ENCODE measurements at places on chromosomes 5 and 9.

DNA sequence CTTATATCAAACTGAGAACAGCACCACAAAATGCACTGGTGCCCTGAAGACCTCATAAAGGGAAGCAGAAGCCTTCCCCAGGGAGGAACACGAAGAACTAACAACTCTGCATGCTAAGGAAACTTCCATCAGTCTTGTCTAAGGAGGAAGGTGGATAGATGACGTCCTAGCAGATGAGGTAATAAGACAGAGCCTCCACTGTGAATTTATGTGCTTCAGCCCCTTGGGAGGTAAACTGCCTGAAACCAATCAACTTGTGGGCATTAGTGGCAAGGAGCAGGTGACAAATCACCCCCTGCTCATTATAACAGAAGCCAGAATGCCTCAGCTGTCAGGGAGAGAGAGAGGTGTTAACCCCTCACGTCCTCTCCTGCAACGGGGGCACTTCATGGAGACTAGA lies 48.9 kb upstream of the SPIN1 start:
- DNase-seq: no peak

- DNase-seq: no peak
These were observed 411.5 kb downstream of the PLK2 start for GRCh38 chr5:58048185-58048925.

- DNase-seq: no peak
These were observed 21.8 kb downstream of the PCDHAC2 start for GRCh38 chr5:140988100-140988499.

DNA sequence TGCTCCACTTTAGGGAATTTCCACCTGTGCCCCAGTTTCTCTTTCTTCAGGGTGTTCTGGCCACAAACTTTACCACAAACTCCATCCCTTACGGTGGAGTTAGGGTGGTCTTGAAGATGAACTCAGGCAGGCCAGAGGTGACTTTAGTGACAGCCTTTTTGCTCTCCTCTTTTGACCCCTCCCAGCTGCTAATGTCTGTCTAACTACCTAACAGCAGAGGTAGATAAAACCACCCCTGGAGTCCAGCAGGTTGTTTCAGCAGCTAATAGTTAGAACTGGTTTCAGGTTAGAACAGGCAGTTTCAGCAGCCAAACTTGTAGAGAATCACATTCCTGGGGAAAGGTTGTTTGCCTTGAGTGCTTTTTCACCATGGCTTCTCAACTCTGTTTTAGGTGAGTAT lies 971.3 kb upstream of the CDH18 start:
- DNase-seq: no peak

DNA sequence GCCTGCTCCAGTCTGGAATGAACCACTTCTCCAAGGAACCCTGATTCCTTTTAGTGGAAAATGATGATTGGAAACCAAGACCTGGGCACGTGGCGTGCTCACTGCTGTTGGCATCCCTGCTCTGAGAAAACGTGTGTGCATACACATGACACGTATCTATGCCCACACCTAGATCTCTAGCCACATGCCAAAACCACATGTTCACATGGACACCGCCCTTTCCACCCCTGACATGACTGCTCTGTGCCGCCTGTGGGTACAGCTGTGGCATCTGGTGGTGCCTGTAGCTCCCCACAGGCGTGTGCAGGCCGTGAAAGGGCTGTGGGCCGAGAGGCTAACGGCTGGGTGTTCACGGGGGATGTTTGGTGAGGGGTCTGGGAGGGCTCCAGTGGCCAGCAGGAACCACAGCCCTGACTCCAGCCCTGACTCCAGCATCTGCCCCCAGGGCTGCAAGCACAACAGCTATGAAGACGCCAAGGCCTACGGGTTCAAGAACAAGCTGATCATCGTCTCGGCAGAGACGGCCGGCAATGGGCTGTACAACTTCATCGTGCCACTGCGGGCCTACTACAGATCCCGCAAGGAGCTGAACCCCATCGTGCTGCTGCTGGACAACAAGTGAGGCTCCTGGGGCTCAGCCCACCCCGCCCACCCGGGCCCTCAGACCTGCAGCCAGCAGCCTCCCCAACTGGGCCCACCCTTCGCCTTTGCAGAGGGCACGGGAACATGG lies 75.1 kb downstream of the KCNT1 start:
- DNase-seq: no peak

DNA sequence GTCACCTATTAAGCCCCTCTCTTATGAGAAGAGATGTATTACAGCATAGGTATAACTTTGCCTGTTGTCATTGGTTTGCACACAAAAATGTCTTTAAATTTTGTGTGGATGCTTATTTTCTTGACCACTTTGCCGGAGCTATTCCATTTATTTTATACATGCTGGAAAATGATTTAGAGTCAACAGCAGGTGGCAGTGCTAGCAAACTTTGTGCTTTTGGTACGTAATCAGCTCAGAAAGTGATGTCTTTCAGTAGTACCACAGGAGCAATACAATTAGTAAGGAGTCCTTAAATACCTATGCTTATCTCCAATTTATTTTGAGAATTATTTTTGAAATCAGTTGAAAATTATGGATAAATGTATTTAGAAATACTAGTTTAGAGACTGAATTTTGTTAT lies 19.8 kb upstream of the NUDT12 start:
- no peak for DNase-seq

GRCh38 chr9:35603506-35603985 lies 1.5 kb upstream of the TESK1 start:
- DNase-seq: no peak

GRCh38 chr5:141003031-141003430 lies 36.8 kb downstream of the PCDHAC2 start:
- no peak for DNase-seq

DNA sequence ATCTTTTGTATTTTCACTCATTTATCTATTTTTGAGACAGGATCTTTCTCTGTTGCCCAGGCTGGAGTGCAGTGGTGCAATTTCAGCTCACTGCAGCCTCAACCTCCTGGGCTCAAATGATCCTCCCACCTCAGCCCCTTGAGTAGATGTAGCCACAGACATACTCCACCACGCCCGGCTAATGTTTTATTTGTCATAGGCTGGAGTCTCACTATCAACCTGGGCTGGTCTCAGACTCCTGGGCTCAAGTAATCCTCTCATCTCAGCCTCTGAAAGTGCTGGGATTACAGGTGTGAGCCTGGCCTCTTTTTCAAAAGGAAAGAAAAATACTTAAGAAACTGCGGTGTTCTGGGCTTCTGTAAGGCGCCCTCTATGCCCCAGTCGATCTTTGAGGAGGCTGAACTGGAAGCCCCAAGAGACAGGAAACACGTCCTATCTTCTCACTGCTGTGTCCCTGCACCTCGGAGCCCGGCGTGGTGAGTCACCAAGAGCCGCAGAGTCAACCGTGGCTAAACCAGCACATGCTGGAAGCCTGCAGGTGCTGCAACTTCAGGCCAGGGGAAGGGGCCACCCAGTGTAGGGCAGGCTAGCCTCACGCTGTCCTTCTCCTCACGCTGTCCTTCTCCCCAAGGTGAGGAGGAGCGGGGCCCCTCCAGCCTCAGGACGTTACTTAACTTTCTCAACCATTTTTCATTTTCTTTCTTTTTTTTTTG lies 15.2 kb upstream of the LHX3 start:
- DNase-seq: no peak

DNA sequence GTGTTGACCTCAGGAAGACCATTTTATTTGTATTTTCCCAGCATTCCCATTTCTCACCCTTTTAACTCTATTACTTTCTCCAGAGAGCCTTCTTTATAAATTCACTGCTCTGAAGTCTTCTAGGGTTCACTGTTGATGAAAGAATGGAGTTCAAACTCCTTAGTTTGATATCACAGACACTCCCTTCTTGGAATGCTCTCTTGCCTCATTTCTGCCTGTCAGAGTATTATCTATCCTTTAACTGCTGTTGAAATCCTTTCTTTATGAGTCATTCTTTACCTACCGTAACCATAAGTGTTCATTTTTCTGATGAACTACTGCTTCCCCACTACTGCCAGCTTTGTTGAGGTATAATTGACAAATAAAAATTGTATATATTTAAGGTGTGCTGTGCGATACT lies 4.3 kb downstream of the RIC1 start:
- DNase-seq: no peak

- DNase-seq: no peak
These were observed 1.0 kb upstream of the DAB2IP start for GRCh38 chr9:121650217-121651007.

GRCh38 chr5:154721481-154722058 lies 33.6 kb upstream of the LARP1 start:
- no peak for DNase-seq

DNA sequence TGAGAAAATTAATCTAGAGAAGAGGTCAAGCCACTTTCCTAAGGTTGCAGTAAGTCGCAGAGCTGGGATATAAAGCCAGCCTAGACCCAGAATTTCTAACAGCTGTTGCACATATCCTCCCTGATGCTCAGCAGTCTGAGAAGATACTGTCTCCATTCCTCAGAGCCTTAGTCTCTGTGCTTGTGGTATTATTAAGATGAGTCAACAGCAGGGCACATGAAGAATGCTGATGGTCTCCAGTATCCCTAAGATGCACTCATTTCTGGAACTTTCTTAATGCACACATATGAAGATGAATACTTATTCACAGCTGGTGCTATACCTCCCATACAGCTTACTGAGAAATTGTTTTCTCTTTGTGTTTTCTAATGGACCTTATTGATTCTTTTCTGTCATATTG lies 32.5 kb downstream of the SGCD start:
- DNase-seq: no peak

DNA sequence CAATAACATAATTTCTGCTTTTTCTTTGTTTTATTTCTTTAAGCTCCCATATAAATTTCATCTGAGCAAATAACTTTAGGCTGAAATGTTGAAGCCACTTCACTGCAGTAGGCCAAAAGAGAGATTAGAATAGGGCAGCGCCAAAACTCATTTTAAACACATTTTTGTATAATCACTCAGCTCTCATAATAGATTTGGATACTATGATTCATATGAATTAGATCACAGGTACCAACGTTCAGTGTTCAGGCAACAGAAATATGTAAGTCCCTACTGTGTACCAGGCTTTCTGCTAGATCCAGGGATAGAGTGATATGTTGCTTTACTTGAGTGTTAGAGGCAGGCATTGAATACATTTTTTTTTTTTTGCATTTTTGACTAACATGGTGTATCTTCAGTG lies 370.5 kb downstream of the PTPRD start:
- DNase-seq: no peak

Measured in anterior cingulate cortex (tissue), 58 donors.